Activated naive CD4-positive, alpha-beta T cell treated with anti-CD3 and anti-CD28 coated beads, Interleukin-2, amount 50 U/mL, for 72 hours (primary cell): ENCODE measurements at places on chromosomes 2 and 18. TPM values are rescaled to one million over a fixed set of nuclear protein-coding genes. Genes with fewer than 3 reads are reported as not detected.

DNA sequence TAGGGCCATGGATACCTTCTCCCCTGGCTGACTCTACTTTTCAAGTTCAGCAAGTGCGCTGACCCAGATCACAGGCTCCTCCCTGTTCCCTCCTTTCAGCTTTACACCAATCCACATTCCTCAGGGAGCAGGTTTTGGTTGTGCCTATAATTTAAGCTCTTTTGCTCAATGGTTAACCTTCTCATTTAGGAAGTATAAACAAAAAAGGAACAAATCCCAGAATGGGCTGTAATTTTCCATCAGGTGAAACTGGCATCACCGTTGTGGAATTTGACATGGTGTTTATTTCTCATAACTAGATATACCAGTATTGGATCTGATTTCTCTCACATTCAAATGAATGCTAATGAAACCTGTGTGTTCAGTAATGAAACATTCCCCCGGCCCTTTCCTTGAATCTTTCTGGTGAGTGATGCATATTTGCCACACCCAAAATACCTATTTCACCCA is 13.6 kb downstream of the STRN start:
- DNase-seq, result no peak

DNA sequence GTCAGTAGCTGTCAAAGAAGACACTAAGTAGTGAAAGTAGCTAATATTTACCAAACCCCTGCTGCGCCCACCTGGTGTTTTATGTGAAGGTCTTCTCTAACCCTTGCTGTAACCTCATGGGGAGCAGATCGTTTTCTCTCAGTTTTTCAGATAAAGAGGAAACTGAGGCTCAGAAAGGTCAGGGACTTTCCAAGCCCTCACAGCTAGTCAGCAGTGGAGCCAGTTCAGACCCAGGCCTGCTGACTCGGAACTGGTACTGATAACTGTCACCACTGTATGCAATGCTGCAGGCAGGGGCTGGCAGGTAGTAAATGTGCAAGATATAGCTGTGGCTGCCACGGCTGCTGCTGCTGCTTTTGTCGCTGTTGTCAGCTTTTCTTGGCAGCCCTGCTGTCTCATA is 69.1 kb downstream of the LRRFIP1 start:
- no peak for DNase-seq

The COLEC12 gene
- total RNA-seq, result not detected

GRCh38 chr18:8744038-8744437 is 38.7 kb downstream of the MTCL1 start:
- no peak for DNase-seq

GRCh38 chr2:121237980-121238665 is 46.9 kb downstream of the TFCP2L1 start:
- DNase-seq, result no peak
